Spinal cord (tissue), 10 donors: ENCODE measurements at places on chromosomes 1 and 21. TPM values are rescaled to one million over a fixed set of nuclear protein-coding genes. Genes with fewer than 3 reads are reported as not detected.

DNA sequence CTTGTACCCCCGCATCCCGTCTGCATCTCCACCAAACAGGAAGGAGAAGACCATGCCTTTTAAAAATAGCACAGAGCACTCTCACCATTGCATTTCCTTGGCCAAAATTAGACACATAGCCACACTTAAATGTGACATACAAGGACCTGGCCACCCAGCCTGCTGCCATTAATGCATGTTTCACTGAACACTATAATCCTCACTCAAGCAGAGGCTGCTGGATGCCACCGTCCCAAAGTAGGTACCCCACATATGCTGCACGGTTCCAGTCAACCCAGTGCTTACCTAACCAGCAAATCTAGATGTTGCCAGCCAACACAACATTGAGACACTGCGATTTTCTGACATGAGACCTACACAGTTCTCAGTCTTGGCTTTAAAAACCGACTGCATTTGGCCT lies 107.7 kb downstream of the ADSS2 start:
- DNase-seq: no peak
- no peaks in the 10 kb centered on the region for H3K36me3 ChIP-seq
- H3K4me3 ChIP-seq: no peak overlapping the region
- no peaks in the 10 kb centered on the region for H3K27me3 ChIP-seq
- peaks cover 15% of the 10 kb centered on the region for H3K4me1 ChIP-seq
- no peak overlapping the region for H3K27ac ChIP-seq

- no peak for DNase-seq
- H3K27me3 ChIP-seq: no peaks in the 10 kb centered on the region
- H3K27ac ChIP-seq: peak overlapping the region; percentile 90
Observed at GRCh38 chr1:156104861-156105832, 9.4 kb upstream of the LMNA start.

GRCh38 chr1:85224734-85225623 lies 24.2 kb upstream of the SYDE2 start:
- no peaks in the 10 kb centered on the region for H3K4me1 ChIP-seq
- no peak overlapping the region for H3K4me3 ChIP-seq
- H3K36me3 ChIP-seq: no peaks in the 10 kb centered on the region
- H3K27ac ChIP-seq: no peak overlapping the region

- peaks cover 17% of the 10 kb centered on the region for H3K27me3 ChIP-seq
- DNase-seq: no peak
- peaks cover 10% of the 10 kb centered on the region for H3K4me1 ChIP-seq
- no peak within 1 kb of the TSS for H3K27ac ChIP-seq
Observed at GRCh38 chr1:207495801-207496792, at the start of gene CR1. TSS of gene CR1 (plus strand) at chr1:207496157. CDS start at chr1:207496268, 111 bp downstream.

KRTAP10-4 gene
- polyA plus RNA-seq: not detected

- H3K4me3 ChIP-seq: no peak overlapping the region
- H3K27me3 ChIP-seq: no peaks in the 10 kb centered on the region
- DNase-seq: no peak
- H3K4me1 ChIP-seq: no peaks in the 10 kb centered on the region
- H3K27ac ChIP-seq: no peak overlapping the region
Observed at GRCh38 chr1:78095593-78095992, 49.8 kb downstream of the GIPC2 start.

KLHDC9 gene
- 27.7 TPM for polyA plus RNA-seq

DNA sequence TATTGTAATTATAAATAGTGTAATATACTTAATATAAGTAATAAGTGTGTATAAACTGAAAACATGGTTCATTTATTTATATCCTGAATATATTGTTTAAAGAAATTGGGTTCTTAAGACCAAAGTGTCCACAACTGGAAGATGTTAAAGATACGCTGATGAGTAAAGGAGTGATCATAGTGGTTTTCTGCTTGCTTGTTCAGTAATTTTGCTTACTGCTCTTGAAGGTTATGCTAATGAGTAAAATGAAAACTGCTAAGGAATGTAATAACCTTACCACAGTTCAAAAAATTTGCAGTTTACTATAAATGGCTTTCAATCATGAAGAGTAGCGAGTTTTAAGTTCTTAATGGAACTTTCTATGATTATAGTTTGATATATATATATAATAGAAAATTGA lies 22.0 kb downstream of the DONSON start:
- H3K27me3 ChIP-seq: no peaks in the 10 kb centered on the region
- no peaks in the 10 kb centered on the region for H3K4me1 ChIP-seq
- no peak overlapping the region for H3K4me3 ChIP-seq
- H3K27ac ChIP-seq: no peak overlapping the region

NMNAT2 gene
- polyA plus RNA-seq: 65.9 TPM

GRCh38 chr1:226185141-226186036 lies 1.2 kb downstream of the ACBD3 start:
- peak overlapping the region; percentile 84 for H3K4me3 ChIP-seq
- H3K27me3 ChIP-seq: no peaks in the 10 kb centered on the region
- peaks cover 6% of the 10 kb centered on the region for H3K36me3 ChIP-seq
- DNase-seq: peak; percentile 3

ICOSLG gene
- polyA plus RNA-seq: 3.8 TPM

CYYR1 gene
- 11.4 TPM for polyA plus RNA-seq

MEGF6 gene
- 19.9 TPM for polyA plus RNA-seq

IRF6 gene
- polyA plus RNA-seq: 1.2 TPM

DNA sequence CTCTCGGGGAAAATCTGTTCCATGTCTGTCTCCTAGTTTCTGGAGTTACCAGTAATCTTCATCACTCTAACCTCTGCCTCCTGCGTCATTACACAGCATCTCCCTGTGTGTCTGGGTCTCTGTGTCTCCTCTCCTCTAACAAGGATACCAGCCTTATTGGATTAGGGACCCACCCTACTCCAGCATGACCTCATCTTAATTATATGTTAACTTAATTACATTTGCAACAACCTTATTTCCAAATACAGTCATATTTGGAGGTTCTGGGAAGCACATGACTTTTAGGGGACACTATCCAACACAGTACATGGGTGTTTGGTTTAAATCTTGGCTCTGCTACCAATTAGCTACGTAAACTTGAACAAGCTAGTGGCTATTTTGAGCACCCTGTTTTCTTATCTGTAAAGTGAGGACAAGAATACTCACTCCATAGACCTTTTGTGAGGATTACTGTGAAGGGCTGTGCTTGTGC lies 83.9 kb upstream of the SGIP1 start:
- H3K4me1 ChIP-seq: no peaks in the 10 kb centered on the region
- DNase-seq: no peak
- no peaks in the 10 kb centered on the region for H3K36me3 ChIP-seq
- H3K27ac ChIP-seq: no peak overlapping the region
- H3K27me3 ChIP-seq: no peaks in the 10 kb centered on the region

DNA sequence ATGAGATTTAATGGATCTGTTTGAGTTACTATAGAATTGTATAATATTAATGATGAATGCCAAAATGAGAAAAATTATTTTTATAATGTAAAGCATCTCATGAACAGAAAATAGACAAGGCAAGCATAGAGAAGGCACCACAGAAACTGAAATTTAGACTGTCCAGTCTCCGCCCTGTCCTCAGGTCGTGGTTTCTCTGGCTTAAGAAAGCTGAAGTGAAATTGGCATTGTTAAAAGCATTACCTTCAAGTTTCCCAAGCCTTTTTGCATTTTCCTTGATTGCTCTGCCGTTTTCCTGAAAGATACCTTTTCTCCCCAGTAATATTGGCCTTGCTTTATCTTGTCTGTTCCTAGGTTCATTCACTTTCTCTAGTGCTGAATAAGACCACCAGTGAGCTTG lies 58.0 kb downstream of the VPS13D start:
- DNase-seq: no peak
- H3K27ac ChIP-seq: no peak overlapping the region
- H3K27me3 ChIP-seq: no peaks in the 10 kb centered on the region
- H3K4me3 ChIP-seq: no peak overlapping the region
- H3K36me3 ChIP-seq: peaks cover 23% of the 10 kb centered on the region

GRCh38 chr21:40386294-40386911 lies 460.6 kb downstream of the DSCAM start:
- no peak overlapping the region for H3K4me3 ChIP-seq
- no peaks in the 10 kb centered on the region for H3K27me3 ChIP-seq
- DNase-seq: peak; percentile 12
- no peaks in the 10 kb centered on the region for H3K36me3 ChIP-seq

DNA sequence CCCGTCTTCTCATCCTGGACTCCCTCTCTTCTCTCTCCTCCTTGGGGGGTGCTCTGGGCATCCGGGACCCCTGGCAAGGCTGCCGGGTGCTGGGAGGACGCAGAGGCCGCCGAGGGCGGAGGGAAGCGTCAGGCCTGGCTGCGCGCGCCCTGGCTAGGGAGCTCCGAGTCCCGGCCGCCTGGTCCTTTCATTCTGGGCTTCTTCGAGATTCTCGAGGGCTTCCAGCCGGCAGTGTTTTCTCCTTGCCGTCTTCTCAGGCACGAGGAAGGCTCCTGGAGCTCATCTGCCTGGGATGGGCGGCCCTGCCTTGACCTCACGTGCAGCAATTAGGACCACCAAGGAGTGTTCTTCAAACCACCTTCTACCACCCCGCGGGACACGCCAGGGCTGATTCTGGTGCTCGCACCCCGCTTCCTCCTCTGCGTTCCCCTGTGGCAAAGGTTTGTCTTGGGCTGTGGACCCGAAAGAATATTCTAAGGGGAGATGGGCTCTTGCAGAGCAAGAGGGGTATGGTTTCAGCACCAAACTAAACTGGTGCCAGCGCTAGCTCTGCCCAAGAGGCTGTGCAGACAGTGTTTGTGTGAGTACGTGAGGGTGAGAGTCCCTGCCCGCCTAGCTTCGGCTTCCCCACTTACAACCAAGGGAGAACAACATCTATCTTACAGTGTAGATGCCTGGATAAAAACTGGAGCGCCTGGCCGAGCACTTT lies 36.5 kb downstream of the PIK3CD start:
- no peaks in the 10 kb centered on the region for H3K36me3 ChIP-seq
- peaks cover 27% of the 10 kb centered on the region for H3K27me3 ChIP-seq
- H3K27ac ChIP-seq: no peak overlapping the region
- peak; percentile 14 for DNase-seq
- H3K4me1 ChIP-seq: peaks cover 35% of the 10 kb centered on the region
- H3K4me3 ChIP-seq: peak overlapping the region; percentile 57

DNA sequence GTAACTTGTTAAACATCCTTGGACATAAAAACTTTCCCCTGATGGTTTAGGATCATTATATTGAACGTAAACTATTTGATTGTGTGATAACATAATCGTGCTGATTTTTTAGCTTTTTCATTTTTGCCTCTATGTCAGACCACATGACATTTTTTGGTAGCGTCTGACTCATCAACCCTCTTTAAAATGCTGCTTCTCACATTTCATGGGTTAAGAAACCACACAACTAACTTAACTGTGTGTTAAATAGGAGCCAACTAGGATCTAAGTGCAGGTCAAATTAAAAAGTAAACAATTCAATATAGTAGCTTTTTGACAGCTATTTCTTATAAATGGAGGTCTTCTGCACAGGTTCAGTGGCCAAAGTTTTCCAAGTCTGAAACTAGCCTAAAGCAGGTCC lies 9.8 kb downstream of the BTG3 start:
- no peaks in the 10 kb centered on the region for H3K27me3 ChIP-seq
- no peak overlapping the region for H3K4me3 ChIP-seq
- no peaks in the 10 kb centered on the region for H3K4me1 ChIP-seq
- no peak overlapping the region for H3K27ac ChIP-seq
- peaks cover 8% of the 10 kb centered on the region for H3K36me3 ChIP-seq
